T-helper 22 cell (primary cell): ENCODE measurements at places on chromosomes 16 and 17.

DNA sequence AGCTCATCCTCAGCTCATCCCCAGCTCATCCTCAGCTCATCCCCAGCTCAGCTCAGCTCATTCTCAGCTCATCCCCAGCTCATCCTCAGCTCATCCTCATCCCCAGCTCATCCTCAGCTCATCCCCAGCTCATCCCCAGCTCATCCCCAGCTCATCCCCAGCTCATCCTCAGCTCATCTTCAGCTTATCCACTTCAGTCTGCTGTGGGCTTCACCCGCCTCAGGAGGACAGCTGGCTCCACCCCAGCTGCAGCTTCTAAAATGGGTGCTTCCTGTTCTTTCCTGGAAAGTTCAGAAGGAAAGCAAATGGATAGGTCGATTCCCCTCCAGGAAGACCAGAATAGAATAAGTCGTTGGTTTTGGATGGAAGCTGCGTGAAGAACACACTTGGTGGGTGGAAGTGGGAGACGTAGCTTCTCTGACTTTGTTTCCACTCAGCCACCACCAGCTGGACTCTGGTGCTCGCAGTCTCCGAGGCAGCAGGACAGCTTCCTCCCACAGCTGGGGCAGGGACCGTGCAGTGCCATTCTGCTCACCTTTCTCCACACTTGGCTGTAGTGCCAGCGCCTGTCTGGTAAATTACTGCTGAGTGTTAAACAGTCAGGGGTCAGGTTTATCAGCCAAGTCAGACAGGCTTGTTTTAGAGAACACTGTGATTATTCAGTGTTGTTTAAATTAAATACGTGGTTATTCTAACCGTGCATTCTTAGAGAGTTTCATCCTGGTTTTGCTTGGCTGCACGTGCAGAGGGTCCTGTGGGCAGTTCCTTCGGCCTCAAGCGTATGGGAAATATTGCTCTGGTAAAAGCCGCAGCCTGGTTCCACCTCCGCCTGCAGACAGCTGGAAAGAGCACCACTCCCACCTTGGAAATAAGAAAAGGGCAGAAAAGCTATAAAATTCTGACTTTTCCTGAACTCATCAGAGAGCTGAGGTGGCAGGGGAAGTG, 61.0 kb upstream of the CHMP6 start:
- no peak for DNase-seq

GRCh38 chr16:85615014-85615851, 2.1 kb downstream of the GSE1 start:
- DNase-seq: no peak

DNA sequence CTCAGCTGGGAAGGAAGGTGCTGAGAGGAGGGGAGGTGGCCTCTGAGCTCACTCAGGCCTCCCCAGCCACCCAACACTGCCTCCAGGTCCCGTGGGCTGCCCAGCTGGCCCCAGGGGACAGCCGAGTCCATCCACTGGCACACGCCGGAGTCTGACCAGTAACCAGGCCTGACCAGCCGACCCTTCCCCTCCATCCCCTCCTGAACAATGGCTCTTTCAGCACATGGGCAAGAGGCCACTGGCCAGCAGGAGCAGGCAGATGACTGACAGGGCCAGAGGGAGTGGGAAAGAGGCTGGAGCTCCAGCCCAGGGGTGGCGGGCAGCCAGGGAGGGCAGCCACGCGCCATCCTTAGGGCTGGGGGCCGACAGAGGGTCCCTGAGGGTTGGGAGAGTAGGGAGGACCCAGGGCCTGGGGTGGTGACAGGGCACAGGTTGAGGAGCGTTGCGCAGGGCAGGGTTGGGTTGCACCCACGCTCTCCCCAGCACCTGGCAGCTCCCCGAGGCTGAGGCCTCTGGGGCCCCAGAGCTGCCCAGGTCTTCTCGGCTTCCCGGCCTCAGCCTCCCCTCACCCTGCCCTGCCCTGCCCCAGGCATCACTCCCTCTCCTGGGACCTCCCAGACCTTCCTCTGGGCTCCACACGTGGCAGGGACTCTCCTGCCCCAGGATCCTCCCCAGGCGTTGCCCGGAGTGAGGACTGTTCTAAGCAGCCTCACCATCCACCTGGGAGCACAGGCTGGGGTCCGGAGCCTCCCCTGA, 20.2 kb upstream of the SLC38A10 start:
- no peak for DNase-seq

- no peak for DNase-seq
Measured at GRCh38 chr16:83247767-83248372, 559.9 kb upstream of the HSBP1 start.

DNA sequence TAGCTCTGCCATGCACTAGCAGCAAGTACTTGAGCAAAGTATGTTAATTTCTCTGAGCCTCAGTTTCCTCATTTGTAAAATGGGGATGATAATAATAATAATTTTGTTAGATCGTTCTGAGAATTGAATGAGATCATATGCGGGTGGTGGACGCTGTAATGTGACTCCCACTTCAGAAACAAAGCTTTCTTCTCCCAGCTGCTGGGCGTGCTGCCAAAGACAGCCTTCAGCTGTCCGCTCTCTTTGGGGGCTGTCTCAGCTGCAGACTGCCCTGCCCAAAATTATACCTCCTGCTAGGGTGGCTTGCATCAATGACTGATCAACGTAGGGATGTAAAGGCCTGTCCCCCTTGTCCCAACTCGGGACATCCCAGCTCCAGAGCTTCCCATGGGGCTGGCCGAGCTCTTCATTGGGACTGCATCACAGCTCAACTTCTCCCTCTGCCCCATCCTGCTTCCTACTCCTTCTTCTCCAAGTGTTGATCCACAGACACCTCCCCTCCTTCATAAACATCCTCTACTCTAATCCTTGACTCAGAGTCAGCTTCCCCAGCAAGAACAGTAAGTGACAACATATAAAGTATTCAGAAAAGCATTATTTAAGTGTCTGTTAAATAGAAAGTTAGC, 30.7 kb upstream of the CDH5 start:
- no peak for DNase-seq

DNA sequence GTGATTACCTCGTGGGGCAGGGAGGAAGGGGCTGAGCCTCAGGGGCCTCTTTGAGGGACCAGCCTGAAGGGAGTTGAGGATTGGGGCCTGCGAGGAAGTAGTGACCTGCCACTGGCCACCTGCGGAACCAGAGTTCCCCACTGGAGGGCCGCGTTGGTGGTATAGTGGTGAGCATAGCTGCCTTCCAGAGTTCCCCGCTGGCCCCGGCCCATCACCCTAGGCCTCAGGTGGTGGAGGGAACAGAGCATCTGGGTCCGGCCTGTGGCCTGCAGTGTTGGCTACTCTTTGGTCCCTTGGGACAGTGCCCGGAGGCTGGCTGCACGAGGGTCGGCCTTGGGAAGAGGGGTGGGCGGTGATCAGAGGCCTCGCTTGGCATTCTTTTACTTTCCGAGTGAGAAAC, 20.5 kb downstream of the MGAT5B start:
- no peak for DNase-seq

DNA sequence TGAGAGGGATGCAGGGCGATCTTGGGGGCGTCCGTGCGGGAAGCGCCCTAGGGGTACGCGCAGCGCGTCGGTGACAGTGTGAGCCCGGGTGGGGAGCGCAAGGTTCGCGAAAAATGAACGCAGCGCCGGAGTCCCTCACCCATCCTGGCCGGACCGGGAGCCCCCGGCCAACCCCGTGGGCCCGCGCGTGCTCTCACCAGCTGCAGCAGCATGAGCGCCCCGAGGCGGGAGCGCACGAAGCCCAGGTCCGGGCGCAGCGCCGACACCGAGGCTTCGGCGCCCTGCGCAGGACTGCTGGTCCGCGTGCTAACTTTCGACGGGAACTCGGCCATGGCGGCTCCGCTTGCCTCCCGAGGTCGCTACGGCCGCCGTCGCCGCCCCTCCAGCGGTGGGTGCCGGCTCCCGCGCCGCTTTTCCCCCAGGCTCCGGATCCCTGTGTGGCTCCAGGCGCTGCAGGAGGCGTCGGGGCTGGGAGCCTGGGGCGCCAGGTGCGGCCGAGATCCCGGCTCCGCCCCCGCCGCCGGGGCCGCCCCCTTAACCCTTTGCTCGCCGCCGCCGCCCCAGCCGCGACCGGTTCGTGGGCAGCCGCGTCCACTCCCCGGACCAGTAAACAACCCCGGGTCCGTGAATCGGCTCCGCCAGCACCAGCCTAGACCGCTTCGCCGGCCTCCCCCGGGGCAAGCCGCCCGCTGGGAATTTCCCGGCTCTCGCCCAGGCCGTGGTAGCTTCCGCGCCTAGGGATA, at the start of gene PLLP:
TSS of gene PLLP (minus strand) at position 464 of the 743 bp plus-strand sequence. CDS start at position 332, 132 bp downstream.
- DNase-seq: peak; percentile 12

- no peak for DNase-seq
Measured at GRCh38 chr16:83698964-83699363, 108.8 kb upstream of the HSBP1 start.

GRCh38 chr17:58172369-58173071, 5.7 kb downstream of the OR4D2 start:
- no peak for DNase-seq

DNA sequence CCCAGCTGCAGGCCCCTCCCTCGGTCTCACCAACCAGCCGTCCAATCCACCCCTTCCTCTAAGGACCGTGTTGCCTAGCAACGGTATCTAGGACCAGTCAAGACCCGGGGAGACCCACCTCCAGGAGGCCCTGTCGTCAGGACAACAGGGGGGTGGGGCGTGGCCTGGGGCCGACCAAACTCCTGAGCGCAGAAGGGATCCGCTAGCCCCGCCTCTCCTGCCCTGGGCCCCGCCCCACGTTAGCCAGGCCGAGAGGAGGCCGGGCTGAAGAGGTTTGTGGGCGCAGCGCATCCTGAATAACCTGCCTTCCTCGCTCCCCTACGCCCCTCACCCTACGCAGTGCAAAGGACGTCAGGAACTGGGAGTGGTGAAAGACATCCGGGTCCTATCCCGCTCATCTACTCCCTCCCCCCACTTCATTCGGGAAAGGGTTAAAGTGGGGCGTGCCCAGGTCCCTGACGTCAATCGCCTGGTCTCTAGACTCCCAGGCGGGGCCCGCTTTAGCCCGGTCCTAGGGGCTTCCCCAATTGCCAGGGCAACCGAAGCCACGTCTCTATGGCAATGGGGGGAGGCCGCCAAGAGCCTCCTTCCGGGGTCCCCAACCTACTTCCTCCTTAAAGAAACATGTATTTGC, 14.7 kb downstream of the DLG4 start:
- peak; percentile 99 for DNase-seq

GRCh38 chr16:49443576-49443975, 70.0 kb downstream of the C16orf78 start:
- no peak for DNase-seq

DNA sequence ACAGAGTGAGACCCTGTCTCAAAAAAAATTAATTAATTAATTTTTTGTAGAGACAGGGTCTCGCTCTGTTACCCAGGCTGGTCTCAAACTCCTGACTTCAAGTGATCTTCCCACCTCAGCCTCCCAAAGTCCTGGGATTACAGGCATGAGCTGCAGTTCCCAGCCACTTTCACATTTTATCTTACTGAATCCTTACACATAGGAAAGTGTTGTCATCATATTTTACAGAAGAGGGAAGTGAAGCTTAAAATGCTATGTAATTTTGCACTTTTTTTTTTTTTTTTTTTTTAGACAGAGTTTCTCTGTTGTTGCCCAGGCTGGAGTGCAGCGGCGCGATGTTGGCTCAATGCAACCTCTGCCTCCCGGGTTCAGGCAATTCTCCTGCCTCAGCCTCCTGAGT, 21.1 kb upstream of the ZNF629 start:
- no peak for DNase-seq

- DNase-seq: no peak
Measured at GRCh38 chr17:39018267-39019134, 51.3 kb upstream of the FBXO47 start.

GRCh38 chr16:67252609-67253497, 4.1 kb downstream of the SLC9A5 start:
- no peak for DNase-seq

DNA sequence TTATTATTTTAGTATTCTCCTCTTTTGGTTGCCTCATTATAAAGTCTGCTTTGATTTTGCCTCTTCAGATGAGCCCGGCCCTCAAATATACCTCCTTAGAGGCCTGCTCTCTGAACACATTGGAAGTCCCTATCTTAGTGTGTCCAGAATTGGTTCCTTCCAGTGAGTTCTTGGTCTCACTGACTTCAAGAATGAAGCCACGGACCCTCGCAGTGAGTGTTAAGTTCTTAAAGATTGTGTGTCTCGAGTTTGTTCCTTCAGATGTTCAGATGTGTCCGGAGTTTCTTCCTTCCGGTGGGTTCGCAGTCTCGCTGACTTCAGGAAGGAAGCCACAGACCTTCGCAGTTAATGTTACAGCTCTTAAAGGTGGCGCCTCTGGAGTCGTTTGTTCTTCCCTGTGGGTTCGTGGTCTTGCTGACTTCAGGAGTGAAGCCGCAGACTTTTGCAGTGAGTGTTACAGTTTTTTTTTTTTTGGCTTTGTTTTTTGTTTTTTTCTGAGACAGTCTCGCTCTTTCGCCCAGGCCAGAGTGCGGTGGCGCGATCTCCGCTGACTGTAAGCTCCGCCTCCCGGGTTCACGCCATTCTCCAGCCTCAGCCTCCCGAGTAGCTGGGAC, 45.8 kb upstream of the NOS2 start:
- peak; percentile 4 for DNase-seq

DNA sequence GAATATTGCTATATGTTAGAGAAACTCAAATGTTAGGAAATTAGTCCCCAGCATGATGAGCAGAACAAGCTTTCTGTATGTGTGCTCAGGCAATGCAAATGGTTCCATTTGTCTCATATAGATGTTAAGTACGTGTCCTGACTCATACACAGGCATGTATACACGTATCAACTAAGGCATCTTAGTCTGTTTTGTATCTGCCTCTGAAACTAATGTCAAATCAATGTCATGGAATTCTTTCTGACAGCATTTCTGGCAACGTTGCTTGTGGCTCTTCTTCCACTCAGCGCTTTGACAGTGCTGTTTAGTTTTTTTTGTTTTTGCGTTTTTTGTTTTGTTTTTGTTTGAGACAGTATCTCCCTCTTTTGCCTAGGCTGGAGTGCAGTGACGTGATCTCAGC, 111.9 kb downstream of the CNTNAP4 start:
- no peak for DNase-seq

- no peak for DNase-seq
Measured at GRCh38 chr17:17120294-17120693, 78.0 kb downstream of the MPRIP start.

DNA sequence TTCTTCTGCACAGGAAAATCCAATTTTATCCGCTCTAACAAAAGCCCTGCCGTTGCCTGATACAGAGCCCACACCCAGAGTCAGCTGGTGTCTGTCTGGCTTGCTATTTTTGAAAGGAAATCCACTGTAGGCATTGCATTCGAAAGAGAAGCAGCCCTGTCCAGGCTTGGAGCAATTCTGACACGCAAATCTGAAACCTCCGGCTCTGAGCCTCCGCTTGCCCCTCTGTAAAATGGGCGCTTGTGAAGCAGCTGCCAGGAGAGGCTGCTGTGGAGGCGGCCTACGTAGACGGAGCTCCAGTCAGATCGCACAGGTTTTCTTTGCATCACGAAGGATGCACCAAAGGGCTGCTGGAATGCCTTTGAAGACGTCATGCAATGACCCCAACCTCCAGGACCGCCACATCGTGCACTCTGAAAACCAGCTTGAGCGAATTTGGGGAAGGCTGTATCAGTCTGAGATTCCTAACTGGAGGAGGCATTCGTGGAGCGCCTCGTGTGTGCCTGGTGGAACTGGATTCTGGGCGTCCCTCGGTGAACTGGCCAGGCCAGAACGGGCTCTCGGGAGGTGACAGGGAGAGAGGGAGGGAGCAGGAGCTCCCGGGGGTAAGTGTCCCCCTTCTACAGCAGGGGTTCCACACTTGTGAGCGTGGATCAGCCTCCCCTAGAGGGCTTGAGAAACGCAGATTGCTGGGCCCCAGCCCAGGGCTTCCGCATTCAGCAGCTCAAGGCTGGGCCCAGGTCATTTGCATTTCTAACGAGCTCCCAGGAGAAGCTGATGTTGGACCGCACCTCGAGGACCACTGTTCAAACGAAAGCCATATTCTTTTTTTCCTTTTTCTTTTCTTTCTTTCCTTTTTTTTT, 215.5 kb downstream of the MRTFB start:
- DNase-seq: no peak
